CD4-positive, alpha-beta T cell treated with Interleukin-17A for 1 hour (primary cell): ENCODE measurements at places on chromosomes 13 and 19.

DNA sequence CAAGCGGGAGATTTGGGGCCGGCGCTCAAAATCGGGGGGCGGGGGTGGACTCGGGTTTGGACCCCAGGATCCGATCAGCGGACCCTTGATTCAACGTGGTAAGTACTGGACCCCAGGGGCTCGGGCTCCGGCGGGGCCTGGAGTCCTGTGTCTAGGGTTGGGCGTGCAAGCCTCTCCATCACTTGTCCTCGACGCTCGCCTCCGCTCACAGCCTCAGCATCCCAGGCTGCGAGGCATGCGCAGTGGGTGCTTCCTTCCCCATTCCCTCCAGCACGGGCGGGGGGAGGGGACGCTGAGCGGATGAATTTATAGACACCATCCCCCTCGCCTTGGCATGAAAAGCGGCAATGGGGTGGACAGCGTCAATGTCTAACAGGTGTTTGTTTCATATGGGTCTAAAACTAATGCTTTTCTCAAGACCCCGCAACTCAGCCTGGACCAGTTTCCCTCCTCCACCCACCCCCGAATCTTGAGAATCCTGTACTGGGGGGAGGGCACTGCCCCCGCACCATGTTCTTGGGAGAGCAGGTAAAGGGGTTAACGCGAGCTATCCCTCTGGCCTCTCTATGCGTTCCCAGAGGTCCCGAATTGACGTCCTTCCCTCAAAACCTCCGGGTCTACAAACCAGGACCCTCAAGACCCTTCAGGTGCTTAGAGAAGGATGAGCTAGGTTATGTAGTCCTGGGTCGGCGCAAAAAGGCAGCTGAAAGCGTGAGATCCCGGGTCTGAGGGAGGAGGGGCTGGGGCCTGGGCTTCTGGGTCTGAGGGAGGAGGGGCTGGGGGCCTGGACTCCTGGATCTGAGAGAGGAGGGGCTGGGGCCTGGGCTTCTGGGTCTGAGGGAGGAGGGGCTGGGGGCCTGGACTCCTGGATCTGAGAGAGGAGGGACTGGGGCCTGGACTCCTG is 579 bp downstream of the CPT1C start:
- no peak for DNase-seq

DNA sequence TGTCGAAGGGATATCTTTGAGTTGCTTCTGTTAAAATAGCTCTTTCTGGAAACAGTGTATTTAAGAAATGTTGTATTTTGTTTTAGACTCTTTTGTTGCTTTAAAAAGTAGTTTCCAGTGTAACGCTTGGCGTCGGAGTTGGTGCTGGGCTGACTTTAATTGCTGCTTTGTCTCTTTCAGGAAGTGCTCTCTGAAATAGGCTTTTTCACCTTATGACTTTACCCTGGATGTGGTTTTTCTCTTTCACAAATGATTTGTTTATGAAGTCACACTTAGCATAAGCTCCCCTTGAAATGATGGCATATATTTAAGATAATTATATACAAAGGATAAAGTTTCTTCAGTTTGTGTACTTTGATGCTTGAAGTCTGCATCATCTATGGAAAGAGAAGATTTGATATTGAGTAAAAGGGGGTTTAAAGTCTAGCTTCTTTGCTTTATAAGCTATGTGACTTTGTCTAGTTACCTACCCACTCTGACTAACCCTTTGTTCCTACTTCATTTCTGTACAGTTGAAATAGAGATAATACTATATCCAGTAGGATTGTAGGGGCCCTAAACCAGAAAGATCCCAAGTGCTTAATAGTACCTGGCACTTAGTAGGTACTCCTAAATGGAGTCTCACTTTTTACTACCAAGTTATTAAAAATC is at the start of gene GPR18:
TSS of gene GPR18 (minus strand) at position 170 of the 651 bp plus-strand sequence. CDS start 2,507 bp downstream, outside the sequence.
- peak; percentile 72 for DNase-seq

DNA sequence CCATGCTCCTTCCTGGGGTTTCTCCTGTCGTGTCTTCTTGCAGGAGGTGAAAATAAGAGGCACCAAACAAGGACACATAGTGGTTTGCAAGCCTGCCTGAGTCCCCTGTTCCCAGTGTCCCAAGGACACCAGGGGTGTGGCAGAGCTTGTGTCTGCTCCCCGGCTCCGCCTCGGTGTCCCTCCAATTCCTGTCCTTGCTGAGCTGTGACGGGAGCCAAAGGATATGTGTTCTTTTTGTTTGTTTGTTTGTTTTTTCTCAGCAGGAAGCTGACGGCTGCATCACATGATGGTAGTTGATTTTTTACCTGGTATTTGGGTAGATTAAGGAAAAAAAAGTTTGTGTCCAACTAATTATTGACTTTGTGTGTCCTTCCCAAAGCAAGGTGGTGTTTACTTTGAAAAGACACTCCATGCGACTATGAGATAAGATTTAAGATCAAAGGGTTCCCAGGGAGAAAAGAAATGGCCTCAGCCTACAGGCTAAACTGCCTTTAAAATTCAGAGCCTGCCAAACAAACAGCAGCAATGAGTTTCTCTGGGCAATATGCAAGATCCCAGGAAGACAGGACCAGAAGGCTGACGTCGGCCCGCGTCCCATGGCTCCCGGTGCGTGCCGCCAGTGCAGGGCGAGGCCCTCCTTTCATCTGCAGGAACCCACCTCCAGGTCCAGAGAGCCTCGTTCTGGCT is 50.8 kb upstream of the XPO4 start:
- DNase-seq, result no peak

- DNase-seq, result no peak
Measured at GRCh38 chr19:40035996-40036395, 20.0 kb downstream of the ZNF780B start.

DNA sequence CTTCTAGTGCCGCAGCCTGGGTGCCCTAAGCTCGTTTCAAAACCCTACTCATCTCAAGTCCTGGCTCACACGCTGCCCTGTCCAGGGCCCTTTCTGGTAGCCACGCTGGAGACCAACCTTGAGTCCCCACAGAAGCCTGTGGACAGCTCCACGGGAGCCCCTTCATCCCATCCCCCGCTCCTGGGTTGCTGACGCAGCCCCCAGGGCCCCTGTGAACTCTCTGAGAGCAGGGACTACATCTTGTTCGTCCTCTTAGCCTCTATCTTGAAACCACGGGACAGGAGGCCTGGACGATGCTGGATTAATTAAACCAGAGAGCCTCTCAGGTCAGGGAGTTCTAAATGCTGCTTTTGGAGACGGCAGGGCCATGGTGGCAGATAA is 7.4 kb downstream of the MLLT1 start:
- DNase-seq, result no peak

DNA sequence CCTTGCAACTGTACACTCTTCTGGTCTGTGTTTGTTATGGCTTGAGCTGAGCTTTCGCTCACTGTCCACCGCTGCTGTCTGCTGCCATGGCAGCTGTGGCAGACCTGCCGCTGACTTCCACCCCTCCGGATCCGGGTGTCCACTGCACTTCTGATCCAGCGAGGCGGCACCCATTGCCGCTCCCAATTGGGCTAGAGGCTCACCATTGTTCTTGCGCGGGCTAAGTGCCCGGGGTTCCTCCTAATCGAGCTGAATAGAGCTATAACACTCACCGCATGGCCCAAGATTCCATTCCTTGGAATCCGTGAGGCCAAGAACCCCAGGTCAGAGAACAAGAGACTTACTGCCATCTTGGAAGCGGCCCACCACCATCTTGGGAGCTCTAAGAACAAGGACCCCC is 2.2 kb upstream of the PSMC4 start:
- no peak for DNase-seq

- no peak for DNase-seq
Measured at GRCh38 chr13:102472650-102473049, 70.8 kb upstream of the FGF14 start.
